ENCODE measurements at places on chromosomes 13 and 19.

- no peak for DNase-seq
Measured at GRCh38 chr13:63367522-63368198, 1952.0 kb upstream of the PCDH20 start.

- DNase-seq = no peak
Measured at GRCh38 chr13:107291875-107292274, 723.9 kb upstream of the ARGLU1 start.

GRCh38 chr13:51932231-51932630 is 70.5 kb downstream of the CCDC70 start:
- no peak for DNase-seq

GRCh38 chr19:2053601-2054389 is 2.8 kb upstream of the MKNK2 start:
- DNase-seq = no peak

DNA sequence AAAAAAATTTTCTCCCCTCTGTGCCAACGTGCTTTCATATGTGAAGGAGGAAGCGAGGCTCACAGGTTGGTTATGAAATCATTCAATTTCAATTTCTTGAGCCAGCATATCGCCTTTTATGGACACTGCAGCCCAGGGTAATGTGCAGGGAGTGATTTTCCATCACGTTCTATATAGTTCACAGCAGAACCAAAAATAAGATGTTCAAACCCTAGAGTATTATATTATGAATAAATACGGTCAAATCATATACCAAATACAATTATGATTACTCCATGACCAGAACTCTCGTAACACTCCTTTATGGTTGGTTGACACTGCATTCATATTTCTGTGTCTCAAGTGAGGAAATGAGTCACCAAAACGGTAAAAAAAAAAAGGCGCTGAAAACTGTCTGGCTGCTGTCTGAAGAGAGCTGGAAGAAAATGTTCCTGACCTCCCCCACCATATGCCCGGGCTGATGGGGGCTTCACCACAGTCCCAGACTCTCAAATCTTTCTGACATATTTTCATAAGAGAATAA is 75.8 kb upstream of the UBAC2 start:
- DNase-seq = no peak

DNA sequence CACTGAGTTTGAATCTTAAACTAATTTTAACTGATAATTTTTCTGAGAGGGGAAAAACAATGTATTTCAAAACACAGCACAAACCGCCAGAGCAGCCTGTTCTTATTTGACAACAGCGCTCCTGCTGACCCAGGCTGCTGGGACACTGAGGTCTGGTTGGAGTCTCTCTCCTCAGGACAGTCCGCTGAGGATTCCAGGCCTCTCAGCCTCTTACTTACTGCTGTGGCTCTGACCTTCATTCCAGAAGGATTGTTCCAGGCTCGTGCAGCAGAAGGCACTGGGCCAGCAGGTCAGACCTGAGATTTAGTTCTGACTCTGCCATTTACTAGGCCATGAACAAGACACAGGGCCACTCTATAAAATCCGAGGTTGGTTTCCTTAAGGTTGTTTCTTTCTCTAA is 393.6 kb downstream of the TDRD3 start:
- no peak for DNase-seq

DNA sequence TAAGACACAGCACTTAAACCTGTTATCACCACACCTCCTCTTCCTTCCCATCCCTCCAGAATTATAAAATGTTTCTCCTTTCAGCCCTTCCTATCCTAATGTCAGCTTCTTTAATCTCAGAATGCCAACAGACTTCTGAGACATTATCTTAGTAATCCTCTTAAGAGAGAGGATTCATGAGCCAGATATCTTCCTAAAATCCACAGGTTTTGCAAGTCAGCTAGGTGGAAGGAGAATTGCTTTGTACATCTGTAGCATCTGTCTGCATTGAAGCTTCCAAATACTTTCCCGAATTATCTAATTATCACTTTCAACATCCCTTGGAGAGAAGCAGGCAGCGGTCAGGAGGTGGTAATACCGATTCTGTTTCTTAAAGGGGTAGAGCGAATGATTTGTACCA is 179.1 kb downstream of the DCT start:
- no peak for DNase-seq

DNA sequence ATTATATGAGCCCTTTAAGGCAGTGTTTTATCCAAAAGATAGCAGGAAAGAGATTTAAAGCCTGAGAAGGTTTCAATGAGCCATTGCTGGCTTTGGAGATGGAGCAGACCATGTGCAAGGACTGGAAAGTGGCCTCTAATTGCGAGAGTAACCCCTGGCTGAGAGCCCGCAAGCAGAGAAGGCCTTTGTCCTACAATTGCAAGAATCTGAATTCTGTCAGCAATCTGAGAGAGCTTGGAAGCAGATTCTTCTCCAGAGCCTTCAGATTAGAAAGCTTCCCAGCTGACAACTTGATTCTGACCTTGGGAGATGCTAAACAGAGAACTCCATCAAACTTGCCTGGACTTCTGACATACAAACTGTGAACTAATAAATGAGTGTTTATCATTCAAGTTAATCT is 528.7 kb upstream of the KLF12 start:
- no peak for DNase-seq

DNA sequence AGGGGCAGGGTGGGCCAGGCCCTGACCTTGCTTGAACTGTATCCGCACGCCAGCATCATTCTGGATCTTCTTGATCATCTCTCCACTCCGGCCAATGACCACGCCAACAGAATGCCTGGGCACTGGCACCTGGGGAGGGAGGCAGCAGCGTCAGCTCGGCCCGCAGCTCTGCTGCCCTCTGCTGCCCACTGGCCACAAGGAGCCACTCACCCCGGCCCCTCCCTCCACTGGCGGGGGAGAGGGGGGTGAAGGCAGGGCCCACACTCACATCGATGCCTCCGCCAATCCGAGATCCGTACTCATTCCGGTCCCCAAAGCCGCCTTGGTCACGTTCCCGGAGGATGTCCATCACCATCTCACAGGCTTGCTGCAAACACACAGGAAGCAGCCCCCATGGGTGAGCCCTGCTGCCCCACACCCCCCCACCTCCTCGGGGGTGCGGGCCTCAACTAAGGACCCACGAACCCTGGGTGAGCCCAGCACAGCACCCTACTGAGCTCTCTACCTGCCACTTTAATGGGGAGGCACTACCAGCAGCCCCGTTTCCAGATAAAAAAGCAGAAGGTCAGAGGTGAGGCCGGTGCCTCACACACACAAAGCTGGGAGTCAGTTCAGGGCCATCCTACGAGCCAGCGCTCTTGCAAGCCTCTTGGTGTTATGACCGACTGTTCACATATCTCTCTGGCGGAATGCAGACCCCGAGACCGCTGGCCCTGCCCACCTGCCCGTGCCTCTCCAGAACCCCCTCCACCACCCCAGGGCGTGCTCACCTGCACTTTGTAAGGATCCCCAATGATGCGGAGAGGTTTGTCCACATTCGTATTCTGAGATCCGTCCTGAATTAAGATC is 6.7 kb downstream of the KHSRP start:
- DNase-seq = no peak

- DNase-seq = no peak
Measured at GRCh38 chr13:90710164-90710759, 637.2 kb upstream of the MIR17HG start.

DNA sequence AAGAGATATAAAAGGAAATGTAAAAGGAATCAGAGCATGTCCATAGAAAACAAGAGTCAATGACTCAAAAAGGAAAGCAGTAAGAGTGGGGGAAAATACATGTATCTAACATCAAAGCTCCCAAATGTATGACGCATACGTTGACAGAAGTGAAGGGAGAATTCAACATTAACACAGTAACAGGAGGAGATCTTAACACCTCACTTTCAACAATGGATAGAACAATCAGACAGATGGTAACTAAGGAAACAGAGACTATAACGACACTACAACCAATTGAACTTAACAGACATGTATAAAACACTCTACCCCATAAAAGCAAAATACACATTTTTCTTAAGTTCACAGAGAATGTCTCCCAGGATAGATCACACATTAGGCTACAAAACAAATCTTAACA is 774.8 kb upstream of the ARGLU1 start:
- DNase-seq = no peak

- no peak for DNase-seq
Measured at GRCh38 chr19:17128820-17129219, 53.2 kb downstream of the MYO9B start.

DNA sequence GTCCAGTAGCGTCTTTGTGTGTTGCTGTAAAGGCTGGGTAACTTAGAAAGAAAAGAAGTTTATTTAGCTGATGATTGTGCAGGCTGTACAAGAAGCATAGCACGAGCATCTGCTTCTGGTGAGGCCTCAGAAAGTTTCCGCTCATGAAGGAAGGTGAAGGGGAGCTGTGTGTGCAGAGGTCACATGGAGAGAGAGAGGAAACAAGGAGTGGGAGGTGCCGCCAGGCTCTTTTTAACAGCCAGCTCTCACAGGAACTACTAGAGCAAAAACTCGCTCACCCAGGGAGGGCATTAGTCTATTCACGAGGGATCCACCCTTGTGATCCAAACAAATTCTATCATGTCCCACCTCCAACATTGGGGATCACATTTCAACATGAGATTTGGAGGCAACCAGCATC is 99.8 kb downstream of the GPR12 start:
- no peak for DNase-seq

DNA sequence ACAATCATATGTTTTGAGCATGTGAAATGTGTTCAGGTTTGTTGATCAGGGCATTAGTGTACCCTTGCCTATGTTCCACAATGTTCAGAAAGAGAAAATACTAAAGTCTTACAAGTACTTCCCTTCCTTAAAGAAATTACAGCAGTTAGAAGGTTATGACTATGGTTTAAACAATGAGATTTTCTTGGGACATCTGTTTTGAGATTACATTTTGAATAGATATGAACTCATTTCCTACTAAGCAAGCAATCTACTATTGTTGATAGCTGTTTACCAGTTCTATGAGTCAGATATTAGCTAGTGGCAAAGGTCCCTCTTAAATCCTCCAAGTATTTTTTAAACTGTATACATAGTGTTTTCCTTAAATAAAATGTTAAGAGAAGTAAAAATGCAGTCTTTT is 241.3 kb downstream of the DACH1 start:
- no peak for DNase-seq

DNA sequence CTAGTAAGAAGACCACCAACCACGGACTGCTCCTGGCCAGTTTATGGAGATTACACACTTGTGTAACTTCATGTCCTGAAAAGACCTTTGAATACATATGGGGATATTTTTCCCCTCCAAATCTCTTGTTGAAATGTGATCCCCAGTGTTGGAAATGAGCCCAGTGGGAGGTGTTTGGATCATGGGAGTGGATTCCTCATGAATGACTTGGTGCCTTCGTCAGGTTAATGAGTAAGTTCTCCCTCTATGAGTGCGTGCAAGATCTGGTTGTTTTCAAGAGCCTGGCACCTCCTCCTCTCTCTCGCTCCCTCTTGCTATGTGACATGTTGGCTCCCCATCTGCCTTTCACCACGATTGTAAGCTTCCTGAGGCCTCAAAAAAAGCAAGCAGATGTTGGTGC is 769.0 kb upstream of the SLITRK1 start:
- no peak for DNase-seq

DNA sequence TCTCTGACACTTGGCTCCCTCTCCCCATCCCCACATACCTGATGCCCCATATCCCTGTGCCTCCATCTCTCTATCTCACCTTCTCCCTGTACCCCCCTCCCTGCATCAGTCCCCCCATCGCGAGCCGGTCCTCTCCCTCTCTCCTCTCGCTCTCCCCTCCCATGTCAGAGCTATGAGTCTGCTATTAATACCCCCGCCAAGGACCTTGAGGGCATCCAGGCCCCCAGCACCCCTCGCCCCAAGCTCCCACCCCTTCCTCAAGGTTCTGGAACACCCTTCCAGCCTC is 1.6 kb downstream of the GRIN2D start:
- no peak for DNase-seq

GRCh38 chr19:662207-662961 is 630 bp downstream of the RNF126 start:
- peak; percentile 57 for DNase-seq

DNA sequence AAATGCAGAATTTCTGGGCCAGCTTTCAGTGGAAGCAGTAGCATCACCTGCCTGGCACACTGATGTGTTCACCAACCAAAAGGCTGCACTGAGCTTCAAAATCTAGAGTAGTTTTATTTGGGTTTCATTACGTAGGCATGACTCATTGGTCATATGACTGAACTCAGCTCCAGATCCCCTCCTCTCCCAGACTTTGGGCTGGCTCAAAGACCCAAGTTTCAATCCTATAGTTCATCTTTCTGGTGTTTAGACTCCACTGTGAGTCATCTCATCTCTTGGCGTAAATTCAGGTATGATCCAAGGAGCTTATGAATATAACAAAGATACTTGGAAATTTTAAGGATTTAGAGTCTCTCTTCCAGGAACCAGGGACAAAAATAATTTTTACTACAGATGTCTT is 17.7 kb downstream of the ZMYM5 start:
- DNase-seq = no peak

GRCh38 chr19:9406798-9407352 is 28.5 kb downstream of the ZNF266 start:
- DNase-seq = peak; percentile 23

- no peak for DNase-seq
Measured at GRCh38 chr19:46608178-46608577, 7.0 kb downstream of the CALM3 start.

DNA sequence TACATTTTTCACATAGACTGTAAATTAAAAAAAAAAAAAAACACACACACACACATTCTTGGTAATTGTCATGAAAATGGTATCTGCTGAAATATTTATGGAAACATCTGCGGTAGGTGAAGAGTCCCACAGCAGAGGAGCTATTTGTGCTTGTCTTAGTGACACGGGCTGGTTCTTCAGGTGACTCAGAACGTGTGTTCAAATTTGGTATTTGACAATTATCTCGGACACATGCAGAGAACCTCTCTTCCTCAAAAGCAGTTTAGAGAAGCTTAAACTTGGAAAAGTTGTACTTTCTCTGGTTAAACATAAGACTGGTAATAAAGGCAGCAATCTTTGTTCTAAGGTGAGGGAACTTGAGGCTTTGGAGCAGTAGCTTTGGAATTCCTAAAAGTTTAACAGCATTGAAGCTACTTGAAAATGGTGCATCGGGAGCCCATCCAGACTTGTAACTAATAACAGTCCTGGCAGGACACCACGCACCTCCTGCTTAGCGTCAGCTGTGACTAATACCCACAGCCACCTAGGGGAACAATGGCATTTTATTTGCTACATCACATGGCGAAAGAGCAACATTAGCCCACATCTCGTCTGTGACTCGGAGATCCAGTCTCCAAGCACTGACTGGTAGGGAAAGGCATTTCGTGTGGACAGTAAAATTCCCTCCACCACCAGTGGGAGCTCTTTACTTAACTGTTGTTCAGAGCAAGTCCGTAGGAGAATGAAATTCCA is 1505.1 kb upstream of the SLC10A2 start:
- DNase-seq = no peak

DNA sequence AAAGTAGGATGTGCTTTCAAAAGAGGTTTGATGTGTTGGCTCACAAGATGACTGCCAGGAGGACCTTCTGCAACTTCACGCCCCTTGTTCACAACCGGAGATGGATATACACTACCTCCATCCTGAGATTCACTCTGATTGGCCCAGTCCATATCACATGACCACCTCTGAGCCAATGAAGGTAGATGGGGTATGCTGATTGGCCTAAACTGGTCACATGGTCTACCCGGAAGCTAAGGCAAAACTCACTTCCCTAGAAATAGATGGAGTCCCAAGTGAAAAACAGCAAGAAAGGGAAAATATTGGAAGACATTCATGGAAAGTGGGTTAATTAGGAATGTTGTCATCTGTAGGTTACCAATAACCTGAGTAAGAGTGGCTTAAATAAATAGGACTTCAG is 119.7 kb upstream of the MRI1 start:
- DNase-seq = no peak

GRCh38 chr19:58118979-58119733 is 21.1 kb upstream of the ZSCAN18 start:
- no peak for DNase-seq

- DNase-seq = no peak
Measured at GRCh38 chr19:7914598-7915045, at the start of gene TGFBR3L. Gene TGFBR3L, plus strand, starts transcription at chr19:7914830.
